ENCODE measurements at places on chromosomes 7 and 10.

- no peak for DNase-seq
Observed at GRCh38 chr10:60732807-60733516, 45.3 kb upstream of the CDK1 start.

DNA sequence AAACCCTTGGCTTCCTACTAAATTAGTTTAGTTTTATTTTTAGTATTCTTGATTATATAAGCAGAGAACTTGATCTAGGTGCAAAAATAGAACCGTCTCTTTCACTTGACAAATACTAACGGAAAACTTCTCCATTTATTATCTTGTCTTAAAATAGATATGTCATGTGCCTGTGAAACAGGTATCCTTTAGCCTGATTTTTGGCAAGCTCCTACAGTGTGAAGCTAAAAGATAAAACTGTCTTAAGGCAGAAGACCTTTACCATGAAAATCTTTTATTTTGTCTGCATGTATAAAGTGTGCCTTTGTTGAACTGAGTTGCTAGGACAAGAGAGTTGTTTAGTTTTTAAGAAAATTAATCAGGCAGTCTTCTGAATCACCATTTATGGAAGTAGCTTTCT, 90.6 kb downstream of the CYP51A1 start:
- no peak for DNase-seq

- no peak for DNase-seq
Observed at GRCh38 chr7:21587139-21587784, 44.4 kb downstream of the DNAH11 start.

GRCh38 chr10:119778776-119779445, 53.1 kb downstream of the INPP5F start:
- no peak for DNase-seq

DNA sequence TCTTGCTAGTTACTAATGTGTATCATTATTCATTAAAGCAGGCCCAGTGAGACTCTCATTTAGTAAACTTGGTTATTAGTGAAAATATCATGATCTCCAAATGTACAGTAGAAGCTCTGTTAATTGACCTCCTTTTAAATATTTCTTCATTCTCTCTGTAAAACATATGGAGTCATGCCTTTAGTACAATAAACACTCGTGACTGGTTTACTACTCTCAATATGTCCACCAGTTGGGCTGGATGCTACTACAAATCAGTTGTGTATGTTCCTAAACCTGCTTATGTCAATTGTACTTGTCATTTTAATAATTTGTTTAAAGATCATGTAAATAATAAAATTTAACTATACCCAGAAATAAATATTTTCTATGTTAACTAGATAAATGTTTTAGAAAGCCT, 68.6 kb upstream of the COMTD1 start:
- no peak for DNase-seq

- no peak for DNase-seq
Observed at GRCh38 chr7:19305698-19306097, 160.5 kb upstream of the FERD3L start.

GRCh38 chr7:155647734-155648133, 3.3 kb downstream of the RBM33 start:
- no peak for DNase-seq

DNA sequence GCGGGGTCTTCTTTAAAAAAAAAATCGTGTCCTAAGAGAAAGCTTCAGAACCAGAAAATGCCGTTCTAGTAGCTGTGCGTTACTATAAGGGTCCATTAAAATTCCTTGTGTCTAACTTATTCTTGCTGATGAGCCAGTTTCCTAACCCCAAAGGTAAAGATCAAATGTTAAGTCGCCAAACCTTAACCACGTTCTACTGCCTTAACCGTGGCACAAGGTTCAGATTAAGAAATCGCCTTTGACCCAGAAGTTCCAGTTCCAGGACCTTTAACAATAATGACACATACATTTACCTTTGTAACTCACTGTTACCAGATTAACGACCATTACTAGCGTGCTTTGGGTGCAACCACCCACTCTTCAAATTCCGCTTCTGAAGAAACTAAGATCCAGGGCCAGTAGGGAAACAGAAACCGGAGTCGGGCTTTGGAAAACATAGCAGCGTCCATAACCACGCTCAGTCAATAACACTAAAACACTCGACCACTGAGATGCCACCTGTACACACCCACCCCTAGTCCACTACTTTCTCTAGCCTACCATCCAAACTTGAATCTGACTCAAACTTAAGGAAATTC, 620 bp downstream of the BET1 start:
- DNase-seq: no peak

GRCh38 chr10:115029452-115030375, 63.5 kb upstream of the ATRNL1 start:
- DNase-seq: no peak

GRCh38 chr7:22733761-22734160, 6.8 kb downstream of the IL6 start:
- DNase-seq: no peak

GRCh38 chr10:116888380-116889055, 39.2 kb downstream of the ENO4 start:
- DNase-seq: no peak

DNA sequence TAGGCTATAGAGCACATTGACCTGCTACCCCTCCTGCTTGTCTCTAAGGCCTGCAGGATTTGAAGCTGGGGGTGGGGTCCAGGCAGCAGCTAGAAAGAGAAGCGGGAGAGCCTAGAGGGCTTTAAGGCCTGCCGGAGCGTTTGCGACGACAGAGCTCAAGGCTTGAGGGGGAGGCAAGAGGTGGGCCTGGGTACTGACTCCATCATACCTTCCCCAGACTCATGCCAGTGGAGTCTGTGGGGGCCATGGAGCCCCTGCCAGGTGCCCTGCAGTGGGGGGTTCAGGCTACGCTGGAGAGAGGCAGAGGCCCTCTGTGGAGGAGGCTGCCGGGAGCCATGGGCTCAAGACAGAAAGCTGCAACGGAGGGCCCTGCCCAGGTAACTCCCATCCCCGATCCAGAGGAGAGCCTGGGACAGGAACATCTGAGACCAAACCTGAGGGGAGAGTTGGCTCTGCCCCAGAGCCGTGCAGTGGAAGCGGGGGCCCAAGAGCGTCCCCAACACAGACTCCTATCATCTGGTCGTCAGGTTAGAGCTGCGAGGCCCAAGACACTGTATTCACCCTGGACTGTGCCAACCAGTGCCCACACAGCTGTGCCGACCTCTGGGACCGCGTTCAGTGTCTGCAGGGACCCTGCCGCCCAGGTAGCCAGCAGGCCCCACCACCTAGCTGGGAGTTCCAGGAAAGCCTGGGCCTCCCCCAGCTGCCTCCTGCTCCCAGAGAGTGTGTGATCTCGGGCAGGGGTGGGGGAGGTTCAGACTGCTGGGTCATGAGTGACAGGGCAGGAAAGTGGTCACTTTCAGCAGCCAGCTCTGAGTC, 13.2 kb upstream of the ZNF862 start:
- DNase-seq: no peak

DNA sequence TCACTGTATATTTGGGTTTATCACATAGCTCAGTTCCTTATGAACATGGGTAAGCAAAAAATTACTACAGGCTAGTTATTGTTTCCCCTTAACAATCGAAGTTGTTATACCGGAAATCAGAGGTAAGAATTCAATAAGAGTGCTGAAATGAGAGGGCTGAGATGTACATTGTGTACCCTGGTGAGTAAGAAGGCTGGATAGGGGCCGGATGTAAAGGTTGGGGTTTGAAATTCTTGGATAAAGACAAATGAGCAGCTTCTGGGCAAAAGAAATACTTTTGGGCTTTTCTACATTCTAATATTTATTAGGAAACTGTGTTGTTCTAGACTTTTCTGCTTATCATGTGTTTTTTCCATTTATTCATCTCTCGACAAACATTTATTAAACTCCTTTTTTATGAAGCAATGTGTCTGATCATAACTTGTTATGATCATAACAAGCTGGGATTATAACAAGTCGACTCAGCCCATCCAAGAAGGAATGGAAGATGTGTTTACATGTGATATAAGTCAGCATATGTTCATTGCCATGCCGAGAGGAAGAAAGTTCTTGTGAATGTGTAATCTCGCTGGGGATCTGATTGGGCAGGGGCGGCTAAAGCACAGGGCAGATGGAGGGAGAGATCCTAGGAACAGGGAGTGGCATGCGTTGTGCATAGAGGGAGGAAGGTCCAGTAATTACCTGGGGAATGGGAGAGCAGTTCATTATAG, 155.3 kb downstream of the PLXDC2 start:
- no peak for DNase-seq

GRCh38 chr7:100888988-100889750, at the start of gene UFSP1:
Gene UFSP1, minus strand, starts transcription at chr7:100889715. Its CDS starts 444 bp downstream, at chr7:100889271.
- DNase-seq: no peak

GRCh38 chr7:88329532-88330463, 23.1 kb upstream of the STEAP4 start:
- no peak for DNase-seq

DNA sequence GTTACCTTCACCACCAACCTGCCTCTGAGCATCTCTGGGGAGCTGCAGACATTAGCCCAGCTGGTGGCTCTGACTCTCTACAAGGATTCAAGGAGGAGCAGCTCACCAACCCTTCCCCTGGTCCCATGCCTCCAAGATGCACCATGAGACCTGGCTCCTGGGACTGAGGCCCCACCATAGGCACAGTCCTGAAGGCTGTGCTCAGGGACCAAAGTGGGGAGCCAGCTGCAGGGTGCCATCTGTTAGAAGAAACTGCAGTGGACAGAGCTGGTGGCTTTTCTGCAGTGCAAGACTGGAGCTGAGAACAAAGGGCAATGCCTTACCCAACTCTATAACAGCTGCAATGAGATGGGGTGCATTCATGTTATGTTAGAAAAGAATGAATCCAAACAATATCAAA, 581.6 kb downstream of the TCERG1L start:
- DNase-seq: no peak

DNA sequence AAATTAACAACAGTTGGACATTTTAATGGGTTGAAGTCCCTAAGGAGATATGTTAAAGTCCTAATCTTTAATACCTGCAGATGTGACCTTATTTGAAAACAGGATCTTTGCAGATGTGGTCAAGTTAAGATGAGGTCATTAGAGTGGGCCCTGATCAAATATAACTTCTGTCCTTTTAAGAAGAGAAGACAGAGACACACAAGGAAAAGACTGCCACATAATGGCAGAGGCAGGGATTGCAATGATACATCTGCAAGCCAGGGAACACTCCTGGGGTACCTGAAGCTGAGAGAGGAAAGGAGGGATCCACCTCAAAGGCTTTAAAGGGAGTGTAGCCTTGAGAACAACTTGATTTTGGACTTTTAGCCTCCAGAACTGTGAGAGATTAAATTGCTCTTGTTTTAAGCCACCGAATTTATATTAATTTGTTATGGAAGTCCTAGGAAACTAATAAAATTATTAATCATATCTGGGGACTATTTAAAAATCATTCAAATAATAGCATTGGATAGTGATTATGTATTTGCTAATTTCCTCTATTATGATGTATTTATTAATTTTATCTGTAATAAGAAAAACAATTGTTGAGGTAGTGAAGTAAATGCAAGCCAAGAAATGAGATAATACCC, 700.0 kb upstream of the PCDH15 start:
- no peak for DNase-seq

GRCh38 chr10:16186564-16186963, 250.2 kb upstream of the PTER start:
- DNase-seq: no peak

- no peak for DNase-seq
Observed at GRCh38 chr7:7231000-7231399, 48.7 kb downstream of the C1GALT1 start.

- DNase-seq: no peak
Observed at GRCh38 chr7:20217193-20217948, at the start of gene MACC1. Gene MACC1, minus strand, starts transcription at chr7:20217384. Its CDS starts 55,522 bp downstream, at chr7:20161862.

- no peak for DNase-seq
Observed at GRCh38 chr7:22551768-22552513, 52.0 kb upstream of the STEAP1B start.

GRCh38 chr10:124913167-124913566, 28.8 kb upstream of the ZRANB1 start:
- DNase-seq: no peak

DNA sequence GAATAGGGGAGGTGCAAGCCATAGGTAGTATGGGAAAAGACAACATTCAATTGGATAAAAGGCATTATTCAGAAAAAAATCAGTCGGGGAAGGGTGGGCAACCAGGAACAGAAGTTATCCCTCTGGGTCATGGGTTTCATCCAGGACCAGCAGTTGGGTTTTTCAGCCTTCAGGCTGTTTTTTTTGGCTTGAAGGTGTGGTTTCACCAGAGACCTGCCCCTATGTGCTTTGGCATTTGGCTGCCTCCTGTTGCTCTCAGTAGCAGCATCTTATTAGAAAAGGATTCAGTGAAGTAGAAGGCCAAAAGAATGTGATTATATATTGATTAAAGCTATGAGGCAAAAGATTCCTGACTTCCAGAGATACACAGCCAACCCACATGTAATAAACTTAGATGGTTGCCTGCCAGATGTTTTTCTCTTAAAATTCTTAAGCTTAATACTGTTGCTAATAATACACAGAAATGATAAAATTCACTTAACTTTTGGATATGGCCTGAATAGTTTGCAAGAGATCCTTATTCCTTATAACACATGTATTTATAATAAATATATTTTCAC, 251.7 kb upstream of the CSTF2T start:
- DNase-seq: no peak

GRCh38 chr10:22875581-22875980, 52.3 kb upstream of the ARMC3 start:
- no peak for DNase-seq

GRCh38 chr10:22649994-22650393, 64.4 kb downstream of the PIP4K2A start:
- no peak for DNase-seq

- DNase-seq: no peak
Observed at GRCh38 chr10:95279042-95279820, 11.6 kb downstream of the PDLIM1 start.

DNA sequence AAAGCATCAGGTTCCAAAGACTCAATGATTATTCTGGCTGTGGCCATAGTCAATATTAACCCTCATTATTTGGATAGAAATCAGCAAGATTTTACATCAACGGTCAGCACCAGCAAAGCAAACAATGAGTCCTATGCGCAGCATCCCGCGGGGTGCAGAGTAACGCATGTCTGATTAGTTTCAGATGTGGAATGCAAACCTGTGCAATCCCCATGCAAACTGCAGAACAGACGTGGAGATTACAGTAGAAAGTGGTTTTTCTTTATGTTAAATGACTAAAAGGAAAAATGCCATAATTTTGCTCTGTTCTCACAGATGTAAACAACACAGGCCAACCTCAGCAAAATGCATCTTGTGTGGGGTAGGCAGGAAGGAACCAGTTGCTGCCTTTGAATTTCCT, 258.1 kb upstream of the GRB10 start:
- DNase-seq: no peak

GRCh38 chr7:73894733-73895551, 34.0 kb downstream of the TMEM270 start:
- DNase-seq: no peak

All from DMS 273 treated with DMSO at 0.1 percent for 48 hours (cell line).